ENCODE measurements at places on chromosomes 13 and 19. TPM values are rescaled to one million over a fixed set of nuclear protein-coding genes. Genes with fewer than 3 reads are reported as not detected.

GRCh38 chr13:50513300-50513877 lies 330.1 kb downstream of the DLEU7 start:
- H3K36me3 ChIP-seq: no peaks in the 10 kb centered on the region
- H3K4me3 ChIP-seq: no peak overlapping the region
- H3K4me1 ChIP-seq: peaks cover 2% of the 10 kb centered on the region
- H3K27me3 ChIP-seq: no peaks in the 10 kb centered on the region
- no peak for DNase-seq

DNA sequence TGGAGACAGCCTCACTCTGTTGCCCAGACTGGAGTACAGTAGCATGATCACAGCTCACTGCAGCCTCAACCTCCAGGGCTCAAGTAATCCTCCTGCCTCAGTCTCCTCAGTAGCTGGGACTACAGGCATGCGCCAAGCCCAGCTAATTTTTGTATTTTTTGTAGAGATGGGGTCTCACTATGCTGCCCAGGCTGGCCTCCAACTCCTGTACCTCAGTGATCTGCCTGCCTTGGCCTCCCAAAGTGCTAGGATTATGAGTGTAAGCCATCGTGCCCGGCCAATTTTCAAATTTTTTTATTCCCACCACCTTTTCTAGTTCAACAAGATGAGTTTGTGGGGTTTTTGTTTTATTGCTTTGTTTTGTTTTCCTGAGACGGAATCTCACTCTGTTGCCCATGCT lies 31.7 kb downstream of the XPO4 start:
- H3K27ac ChIP-seq: no peak overlapping the region
- H3K36me3 ChIP-seq: peaks cover 2% of the 10 kb centered on the region
- H3K4me1 ChIP-seq: peaks cover 2% of the 10 kb centered on the region
- no peak for DNase-seq

- H3K4me3 ChIP-seq: no peak overlapping the region
- H3K36me3 ChIP-seq: no peaks in the 10 kb centered on the region
- no peak overlapping the region for H3K27ac ChIP-seq
- H3K27me3 ChIP-seq: peaks cover 2% of the 10 kb centered on the region
- DNase-seq: no peak
Observed at GRCh38 chr13:22049384-22049783, 378.5 kb downstream of the FGF9 start.

DNA sequence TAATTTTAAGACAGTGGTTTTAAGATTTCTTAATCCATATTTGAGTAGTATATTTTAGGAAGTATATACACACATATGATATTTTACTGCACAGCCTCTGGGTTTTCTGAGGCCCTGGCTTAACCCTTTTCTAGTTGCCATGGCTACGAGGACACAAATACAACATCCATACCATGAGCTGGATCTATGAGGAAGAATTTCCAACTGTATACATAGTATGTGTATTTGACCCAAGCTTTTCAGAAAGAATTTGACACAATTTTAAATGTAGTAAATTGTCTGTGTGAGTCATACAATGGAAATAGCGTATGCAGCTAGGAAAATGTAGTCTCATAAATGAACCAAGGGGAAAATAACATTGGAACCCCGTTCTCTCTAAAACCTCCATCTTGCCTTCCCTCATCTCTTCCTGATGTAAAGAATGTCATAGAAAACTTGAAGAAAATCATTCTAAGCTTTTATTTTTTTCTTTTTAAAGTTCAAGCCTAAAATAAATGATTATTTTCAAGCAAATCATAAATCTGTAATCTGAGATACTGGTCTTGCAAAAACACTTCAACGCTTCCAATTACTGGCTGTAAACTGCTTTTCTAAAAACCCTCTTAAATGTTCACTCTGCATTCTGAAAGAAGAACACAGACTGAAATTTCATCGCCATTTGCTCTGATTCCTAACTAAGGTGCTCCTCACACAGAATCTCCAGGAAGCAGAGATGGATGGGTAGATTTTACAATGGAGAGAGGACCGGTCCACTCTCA lies 172.4 kb downstream of the LACC1 start:
- H3K4me3 ChIP-seq: no peak overlapping the region
- H3K27ac ChIP-seq: no peak overlapping the region
- peaks cover 2% of the 10 kb centered on the region for H3K4me1 ChIP-seq
- no peaks in the 10 kb centered on the region for H3K36me3 ChIP-seq
- DNase-seq: no peak

DNA sequence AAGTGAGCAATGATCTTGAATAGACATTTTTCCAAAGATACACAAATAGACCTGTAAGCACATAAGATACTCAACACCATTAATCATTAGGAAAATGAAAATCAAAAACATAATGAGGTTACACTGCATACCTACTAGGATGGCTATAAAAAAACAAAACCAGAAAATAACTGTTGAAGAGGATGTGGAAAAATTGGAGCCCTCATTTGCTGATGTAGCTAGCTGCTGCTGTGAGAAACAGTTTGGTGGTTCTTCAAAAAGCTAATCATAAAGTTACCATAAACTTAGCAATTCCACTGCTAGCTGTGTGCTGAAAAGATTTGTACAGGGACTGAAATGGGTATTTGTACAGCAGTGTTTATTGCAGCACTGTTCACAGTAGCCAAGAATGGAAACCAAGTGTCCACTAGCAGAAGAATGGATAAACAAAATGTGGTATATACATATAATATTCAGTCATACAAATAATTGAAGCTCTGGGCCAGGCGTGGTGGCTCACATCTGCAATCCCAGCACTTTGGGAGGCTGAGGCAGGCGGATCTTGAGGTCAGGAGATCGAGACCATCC lies 46.2 kb downstream of the PDS5B start:
- no peaks in the 10 kb centered on the region for H3K27me3 ChIP-seq
- H3K4me3 ChIP-seq: no peak overlapping the region
- peaks cover 26% of the 10 kb centered on the region for H3K36me3 ChIP-seq
- H3K27ac ChIP-seq: no peak overlapping the region

DNA sequence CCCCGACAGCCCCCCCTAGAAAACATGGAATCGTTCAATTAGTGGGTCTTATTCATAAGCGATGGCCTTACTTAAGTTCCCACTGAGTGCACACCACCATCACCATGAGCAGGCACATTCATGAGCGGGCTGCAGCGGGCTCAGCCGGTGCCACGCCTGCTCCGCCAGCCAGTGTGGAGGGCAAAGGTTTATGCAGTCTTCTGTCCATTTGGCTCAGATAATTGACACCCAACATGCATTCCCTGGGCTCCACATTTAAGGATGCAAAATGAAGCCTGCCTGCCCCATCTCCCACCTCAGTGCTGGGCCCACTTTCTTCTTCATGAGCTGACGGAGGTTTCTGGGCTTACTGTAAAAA lies 12.1 kb downstream of the C19orf12 start:
- no peaks in the 10 kb centered on the region for H3K27me3 ChIP-seq
- H3K4me1 ChIP-seq: peaks cover 32% of the 10 kb centered on the region
- H3K36me3 ChIP-seq: peaks cover 37% of the 10 kb centered on the region
- H3K4me3 ChIP-seq: no peak overlapping the region
- DNase-seq: no peak

DNA sequence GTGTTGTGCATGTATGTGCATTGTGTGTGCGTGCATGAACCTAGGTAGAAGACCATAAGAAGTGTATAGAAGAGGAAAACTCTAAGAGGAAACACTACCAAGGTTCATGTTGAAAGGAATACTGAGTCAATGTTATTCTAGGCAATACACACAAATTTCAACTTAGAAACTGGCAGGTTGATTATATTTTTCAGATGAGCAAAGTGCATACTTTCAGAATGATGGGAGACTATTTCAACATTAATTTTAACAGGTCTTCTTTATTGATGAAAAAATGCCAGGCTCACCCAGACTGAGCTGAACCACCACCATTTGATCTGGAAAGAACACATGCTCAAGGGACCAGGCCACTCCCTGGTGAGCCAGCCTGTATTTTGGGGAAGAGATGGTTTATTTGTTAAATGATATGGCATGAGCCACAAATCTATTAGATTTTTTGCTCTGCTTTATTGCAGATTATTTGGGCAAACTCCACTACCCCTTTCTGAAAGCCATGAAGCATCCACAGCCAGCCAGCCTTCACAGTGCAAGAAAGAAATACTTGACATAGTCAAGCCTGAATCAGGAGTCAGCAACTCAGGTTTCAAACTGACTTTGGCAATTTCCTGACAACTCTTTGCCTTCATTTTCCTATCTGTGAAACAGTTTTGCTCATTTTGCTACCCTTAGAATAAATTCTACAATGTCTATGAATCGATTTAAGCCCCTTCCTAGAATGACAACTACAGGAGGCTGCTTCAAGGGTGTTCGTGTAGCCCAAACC lies 368.9 kb downstream of the COG6 start:
- DNase-seq: no peak
- no peak overlapping the region for H3K27ac ChIP-seq
- no peak overlapping the region for H3K4me3 ChIP-seq
- no peaks in the 10 kb centered on the region for H3K36me3 ChIP-seq

DNA sequence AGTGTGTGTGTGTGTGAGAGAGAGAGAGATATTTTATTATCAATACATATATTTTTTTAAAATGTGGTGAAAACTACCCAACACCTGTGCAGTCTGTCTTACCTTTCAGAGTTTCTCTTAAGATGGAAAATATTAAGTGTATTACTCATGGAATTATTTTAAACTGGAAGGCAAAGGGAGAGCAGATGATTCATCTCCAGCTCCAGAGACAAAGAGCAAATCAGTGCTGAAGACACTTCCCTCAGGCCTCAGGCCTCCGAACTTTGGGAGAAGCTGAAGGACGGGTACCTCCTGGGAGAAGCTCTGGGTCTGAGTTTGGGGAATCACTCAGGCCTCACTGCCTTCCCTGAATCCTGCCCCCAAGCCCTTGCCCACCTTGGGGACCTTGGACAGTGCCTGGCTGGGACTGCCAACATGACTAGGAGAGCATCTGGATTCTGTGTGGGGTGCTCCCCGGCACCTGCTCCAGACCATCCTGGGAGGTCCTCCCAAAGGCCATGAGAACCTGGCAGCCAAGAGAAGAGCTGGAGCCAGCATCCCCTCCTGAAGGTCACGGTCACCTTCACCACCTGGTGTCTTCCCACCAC lies 170.4 kb upstream of the UBL3 start:
- no peaks in the 10 kb centered on the region for H3K4me1 ChIP-seq
- no peaks in the 10 kb centered on the region for H3K36me3 ChIP-seq
- no peak overlapping the region for H3K4me3 ChIP-seq
- H3K27me3 ChIP-seq: peaks cover 7% of the 10 kb centered on the region
- DNase-seq: no peak
- H3K27ac ChIP-seq: no peak overlapping the region

GRCh38 chr13:49781806-49782205 lies 10.7 kb downstream of the KPNA3 start:
- H3K4me3 ChIP-seq: no peak overlapping the region
- H3K27ac ChIP-seq: no peak overlapping the region
- no peak for DNase-seq
- H3K4me1 ChIP-seq: peaks cover 16% of the 10 kb centered on the region
- H3K36me3 ChIP-seq: peaks cover 11% of the 10 kb centered on the region

KLC3 gene
- not detected for total RNA-seq

LRRC25 gene
- not detected for total RNA-seq

DCLK1 gene
- not detected for total RNA-seq

KBTBD7 gene
- total RNA-seq: 8.1 TPM

ZNF667 gene
- total RNA-seq: not detected

POU2F2 gene
- total RNA-seq: 31.3 TPM

Measured in activated CD4-positive, alpha-beta memory T cell treated with anti-CD3 and anti-CD28 coated beads, Interleukin-2, amount 10 ng/mL, durations not matched to agents 7 days and 5 days (primary cell).